ENCODE measurements at places on chromosomes 4 and X.
A peak's percentile ranks its signal among the peaks of the same experiment; 100 is the strongest.

- DNase-seq = no peak
Measured at GRCh38 chrX:153440556-153441135, 5.2 kb downstream of the TREX2 start.

- no peak for DNase-seq
Measured at GRCh38 chrX:6986915-6987314, 160.6 kb upstream of the STS start.

GRCh38 chr4:14000091-14000814 is 372.7 kb upstream of the BOD1L1 start:
- no peak for DNase-seq

- peak; percentile 89 for DNase-seq
Measured at GRCh38 chrX:19673375-19674040, 158.2 kb upstream of the MAP3K15 start.

DNA sequence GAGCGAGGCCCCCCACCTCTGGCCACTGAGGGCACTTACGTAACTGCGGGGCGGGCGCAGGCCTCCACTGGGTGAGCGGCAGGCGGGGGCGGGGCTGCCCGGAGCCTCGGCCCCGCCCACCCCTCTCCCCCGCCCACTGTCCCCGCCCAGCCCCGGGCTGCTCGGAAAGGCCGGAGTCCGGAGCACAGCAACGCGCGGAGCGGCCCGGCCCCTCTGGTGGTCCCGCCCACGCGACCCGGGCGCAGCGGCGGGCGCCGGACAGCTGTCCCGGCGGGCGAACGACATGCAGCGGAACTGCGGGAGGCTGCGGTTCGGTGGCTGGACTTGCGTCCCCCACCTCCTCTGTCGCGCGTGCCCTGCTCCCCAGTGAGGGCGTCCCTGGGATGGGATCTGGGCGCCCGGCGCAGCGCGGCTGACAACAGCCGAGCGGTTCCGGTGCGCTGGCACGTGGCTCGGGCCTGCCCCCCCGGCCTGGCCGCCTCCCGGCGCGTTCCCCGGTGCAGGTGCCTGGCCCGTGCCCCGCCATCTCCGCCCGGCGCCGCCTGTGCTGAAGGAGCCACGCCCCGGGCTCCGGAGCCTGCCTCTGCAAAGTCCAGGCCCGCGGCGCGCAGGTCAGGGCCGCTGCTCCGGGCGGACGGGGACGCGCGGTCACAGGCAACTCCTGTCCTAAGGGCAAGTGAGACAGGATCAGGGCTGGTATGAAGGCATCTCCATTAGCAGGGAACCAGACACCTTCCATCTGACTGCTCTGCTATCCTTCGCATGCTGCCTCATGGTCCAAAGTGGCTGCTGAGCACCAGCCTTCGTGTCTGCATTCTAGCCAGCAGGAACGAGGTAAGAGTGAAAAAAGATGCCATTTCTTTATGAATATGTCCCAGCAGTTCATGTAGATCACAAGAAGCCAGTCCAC is 21.8 kb upstream of the JAKMIP1 start:
- no peak for DNase-seq

DNA sequence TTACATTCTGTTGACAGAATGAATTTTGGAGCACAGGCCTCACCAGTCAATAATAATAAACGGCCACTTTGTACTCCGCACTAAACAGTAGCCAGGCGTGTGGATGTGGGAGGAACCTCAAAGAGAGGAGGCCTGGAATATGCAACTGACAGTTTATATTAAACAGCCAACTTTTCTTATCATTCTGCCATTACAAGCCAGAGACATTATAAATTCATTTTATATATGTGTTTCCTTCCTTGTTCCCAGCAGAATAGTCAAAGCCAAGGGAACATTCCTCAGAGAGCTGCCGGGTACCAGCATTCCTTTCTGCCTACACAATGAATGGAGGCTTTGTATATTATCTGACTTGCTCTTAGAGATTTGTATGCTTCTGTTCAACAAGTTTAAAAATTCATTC is 436.5 kb upstream of the FTHL17 start:
- DNase-seq = peak; percentile 43

DNA sequence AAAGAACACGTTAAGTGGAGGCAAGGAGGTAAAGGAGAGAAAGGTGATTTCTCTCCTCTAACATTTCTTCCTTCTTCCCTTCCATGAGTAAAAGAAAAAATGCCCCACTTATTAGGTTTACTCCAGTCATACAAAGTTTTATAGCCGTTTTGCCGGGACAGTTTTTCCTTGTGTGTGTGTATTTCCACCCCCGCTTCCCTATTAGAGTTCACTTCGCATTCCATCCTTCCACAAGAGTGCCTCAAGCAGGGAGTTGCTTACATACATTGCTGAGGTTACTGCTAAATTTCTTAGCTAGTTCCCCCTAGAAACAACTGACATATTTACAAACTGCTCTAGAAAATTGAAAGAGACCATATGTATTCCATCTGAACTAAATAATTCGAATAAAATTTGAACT is 45.2 kb upstream of the BMP15 start:
- no peak for DNase-seq

DNA sequence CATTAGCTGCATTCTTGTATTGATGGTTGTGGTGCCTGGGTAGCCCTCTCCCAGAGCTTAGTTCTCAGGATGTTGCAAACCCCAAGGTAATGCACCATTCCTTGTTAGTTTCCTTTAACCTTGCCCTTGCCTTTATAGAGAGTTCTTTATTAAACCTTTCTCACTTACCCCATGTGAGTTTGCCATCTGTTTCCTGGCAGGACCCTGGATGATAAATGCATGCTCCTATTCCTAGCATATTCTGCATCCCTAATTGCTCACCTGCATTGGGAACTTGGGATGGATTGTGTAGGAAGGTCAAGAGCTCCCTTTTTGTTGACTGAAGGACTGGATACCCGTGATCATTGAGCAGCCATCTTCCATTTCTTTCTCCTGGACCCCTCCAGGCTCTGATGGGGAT is 59.9 kb upstream of the AP1S2 start:
- no peak for DNase-seq

DNA sequence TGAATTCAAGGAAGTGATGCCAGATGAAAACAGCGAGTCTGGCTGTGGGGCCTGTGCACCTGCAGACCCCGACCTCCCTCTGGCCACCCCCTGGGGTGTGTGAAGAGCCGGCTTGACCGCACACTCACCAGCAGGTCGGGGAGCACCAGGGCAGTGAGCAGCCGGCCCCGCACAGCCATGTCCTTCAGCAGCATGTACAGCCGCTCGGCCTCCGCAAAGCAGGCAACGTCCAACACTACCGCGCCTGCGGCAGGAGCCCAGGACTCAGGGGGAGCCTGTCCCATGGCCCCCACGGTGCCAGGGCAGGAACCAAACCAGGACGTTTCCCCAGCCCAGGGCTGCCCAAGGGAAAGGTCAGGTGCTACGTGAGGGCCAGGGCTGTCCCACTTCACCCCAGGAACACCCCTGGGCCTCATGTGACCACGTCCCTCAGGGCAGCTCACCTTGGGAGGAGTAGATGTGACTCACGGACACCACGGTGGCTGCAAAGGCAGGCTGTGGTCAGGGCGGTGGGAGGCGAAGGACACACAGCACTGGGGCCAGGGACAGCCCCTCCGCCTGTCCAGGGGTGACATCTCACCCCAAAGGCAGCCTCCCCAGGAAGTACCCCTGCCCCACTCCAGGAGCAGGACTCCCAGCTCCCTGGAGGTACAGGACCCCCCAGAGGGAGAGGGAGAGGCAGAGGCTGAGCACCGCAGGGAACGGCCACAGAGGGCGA is 8.2 kb downstream of the DGKQ start:
- DNase-seq = no peak

- no peak for DNase-seq
Measured at GRCh38 chrX:16855363-16856075, 14.6 kb downstream of the RBBP7 start.

- no peak for DNase-seq
Measured at GRCh38 chr4:42715807-42716482, 59.0 kb upstream of the ATP8A1 start.

DNA sequence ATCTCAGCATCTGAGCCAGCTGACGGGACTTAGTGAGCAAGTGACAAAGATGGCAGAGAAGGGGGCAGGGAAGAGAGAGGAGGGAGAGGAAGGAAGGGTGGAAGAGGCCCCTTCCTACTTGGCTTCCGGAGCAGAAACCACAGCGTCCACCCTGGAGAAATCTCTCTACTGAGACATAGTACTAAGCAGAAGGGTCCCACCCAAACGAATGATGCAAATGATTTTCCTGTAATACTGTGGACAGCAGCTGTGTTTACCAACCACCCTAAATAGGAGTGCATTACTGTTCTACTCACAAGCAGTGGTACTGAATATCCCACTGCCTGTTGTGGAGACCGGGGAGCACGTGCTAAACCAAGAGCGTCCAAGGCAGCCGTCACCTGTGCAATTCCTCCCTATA is 29.4 kb downstream of the DTHD1 start:
- DNase-seq = no peak

GRCh38 chr4:152281822-152282221 is 254.1 kb downstream of the FBXW7 start:
- DNase-seq = no peak

DNA sequence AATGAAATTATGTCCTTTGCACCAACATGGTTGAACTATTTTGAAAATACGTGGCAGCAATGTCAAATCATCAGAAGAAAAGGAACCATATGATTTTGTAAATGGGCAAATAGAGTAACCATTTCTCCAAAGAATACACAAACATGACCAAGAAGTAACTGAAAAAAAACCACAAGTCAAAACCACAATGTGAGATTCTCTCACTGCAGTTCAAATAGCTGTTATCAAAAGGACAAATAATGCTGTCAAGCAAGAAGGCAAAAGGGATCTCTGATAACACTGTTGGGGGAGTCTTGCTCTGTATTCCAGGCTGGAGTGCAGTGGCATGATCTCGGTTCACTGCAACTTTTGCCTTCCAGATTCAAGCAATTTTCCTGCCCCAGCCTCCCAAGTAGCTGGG is 280.8 kb upstream of the ZCCHC13 start:
- no peak for DNase-seq

GRCh38 chrX:132615391-132616131 is 126.7 kb upstream of the MBNL3 start:
- DNase-seq = no peak

- no peak for DNase-seq
Measured at GRCh38 chr4:48470137-48470536, 13.0 kb upstream of the SLC10A4 start.

DNA sequence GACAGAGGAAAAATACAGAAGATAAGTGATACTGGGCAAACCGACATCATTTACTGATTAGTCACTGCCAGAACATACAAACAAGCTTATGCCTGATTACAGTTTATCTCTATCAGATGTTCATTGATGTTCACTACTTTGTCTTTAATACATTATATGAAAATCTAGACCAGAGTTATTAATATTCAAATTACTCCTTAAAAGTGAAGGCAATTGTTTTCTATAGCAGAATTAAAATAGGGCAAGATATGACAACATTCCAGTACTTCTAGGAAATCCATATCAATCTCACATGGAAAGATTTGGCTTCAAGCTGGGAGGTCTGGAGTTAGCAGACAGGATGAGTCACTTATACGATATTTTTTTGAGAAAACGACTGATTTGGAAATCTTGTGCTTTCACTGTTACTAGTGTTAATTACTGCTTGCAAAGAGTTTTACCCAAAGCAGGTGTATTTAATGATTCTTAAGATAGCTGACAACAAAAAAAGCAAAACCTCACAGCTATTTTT is 31.8 kb downstream of the HPGD start:
- peak; percentile 50 for DNase-seq

DNA sequence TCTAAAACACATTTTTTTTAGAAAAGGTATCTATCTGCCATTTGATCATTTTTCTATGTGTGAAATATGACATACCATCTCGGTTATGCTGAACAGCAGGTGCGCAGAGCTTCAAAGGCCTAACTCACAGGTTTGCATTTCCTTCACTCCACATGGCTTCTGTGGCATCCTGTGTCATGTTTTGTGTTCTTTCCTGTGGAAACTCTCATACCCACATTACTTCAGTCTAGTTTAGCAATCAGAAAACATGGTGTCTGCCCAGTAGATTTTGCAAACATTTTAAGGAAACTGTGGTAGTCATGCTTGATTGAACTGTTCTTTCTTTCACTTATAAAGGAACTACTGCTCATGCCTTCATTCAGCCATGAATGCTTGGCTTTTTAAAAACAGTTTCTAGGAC is 11.3 kb upstream of the ARAP2 start:
- DNase-seq = no peak

DNA sequence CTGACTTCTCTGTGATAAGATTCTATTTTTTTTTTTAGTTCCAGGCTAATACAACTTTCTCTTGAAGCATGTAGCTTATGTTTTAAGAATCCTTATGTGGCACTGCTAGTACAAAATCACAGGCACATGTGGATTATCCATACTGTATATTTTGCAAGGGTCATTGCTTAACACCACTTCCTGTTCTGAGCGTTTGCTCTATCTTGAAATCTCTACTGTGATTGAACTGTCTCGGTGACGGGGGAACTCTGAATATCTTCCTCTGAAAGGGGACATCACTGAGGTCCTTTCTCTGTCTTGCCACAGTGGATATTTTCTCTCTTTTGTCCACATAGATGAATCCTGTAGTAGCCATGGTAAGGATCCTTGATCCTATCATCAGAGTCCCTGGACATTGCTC is 2.1 kb upstream of the WFS1 start:
- no peak for DNase-seq

- no peak for DNase-seq
Measured at GRCh38 chr4:180674619-180675358, 1568.4 kb upstream of the TENM3 start.

- DNase-seq = peak; percentile 24
Measured at GRCh38 chrX:63514569-63515080, 163.5 kb upstream of the SPIN4 start.

DNA sequence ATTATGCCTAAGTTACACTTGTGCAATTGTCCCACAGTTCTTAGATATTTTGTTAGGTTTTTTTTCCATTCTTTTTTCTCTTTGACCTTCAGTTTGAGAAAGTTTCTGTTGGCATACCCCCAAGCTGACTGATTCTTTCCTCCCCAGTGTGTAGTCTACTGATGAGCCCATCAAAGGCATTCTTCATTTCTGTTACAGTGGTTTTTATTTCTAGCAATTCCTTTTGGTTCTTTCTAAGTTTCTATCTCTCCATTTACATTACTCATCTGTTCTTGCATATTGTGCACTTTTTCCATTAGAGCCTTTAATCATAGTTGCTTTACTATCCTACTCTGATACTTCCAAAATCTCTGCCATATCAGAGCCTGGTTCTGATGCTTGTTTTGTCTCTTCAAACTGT is 31.9 kb downstream of the CASP6 start:
- no peak for DNase-seq

GRCh38 chr4:8252301-8253173 is 17.0 kb upstream of the HTRA3 start:
- no peak for DNase-seq

- DNase-seq = no peak
Measured at GRCh38 chr4:55617587-55618197, 18.4 kb downstream of the NMU start.

- DNase-seq = no peak
Measured at GRCh38 chr4:183968931-183969330, 63.8 kb downstream of the STOX2 start.

- no peak for DNase-seq
Measured at GRCh38 chr4:140426610-140427105, 790 bp downstream of the CLGN start.

DNA sequence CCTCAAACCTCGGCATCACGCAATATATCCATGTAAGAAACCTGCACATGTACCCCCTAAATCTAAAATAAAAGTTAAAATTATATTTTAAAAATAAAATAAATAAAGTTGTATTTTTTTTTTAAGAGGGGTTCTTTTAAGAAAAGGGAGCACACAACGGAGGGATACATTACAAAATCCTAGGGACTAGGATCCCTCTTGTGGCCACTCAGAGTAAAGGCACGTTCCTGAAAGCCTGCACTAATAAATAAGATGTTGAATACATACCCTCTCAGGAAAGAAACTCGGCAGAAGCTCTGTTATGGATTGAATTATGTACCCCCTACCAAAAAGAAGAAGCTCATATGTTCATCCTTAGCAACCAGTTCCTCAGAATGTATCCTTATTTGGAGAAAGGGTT is 50.9 kb upstream of the PRDX4 start:
- peak; percentile 3 for DNase-seq
